ENCODE measurements at places on chromosomes 13 and 19.

DNA sequence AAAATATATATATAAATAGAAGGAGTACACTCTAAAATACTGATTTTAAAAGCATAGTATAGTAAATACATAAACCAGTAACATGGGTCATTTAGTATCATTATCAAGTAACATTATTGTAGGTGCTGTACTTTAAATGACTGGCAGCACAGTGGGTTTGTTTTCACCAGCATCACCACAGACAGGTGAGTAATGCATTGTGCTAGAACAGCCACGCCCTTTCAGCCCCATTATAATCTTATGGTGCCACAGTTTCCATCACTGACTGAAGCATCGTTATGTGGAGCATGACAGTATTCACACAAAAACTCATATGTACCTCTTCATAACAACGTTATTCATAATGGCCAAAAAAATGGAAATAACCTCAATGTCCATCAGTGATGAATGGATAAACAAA is 88.3 kb downstream of the DHRS12 start:
- no peak for DNase-seq

DNA sequence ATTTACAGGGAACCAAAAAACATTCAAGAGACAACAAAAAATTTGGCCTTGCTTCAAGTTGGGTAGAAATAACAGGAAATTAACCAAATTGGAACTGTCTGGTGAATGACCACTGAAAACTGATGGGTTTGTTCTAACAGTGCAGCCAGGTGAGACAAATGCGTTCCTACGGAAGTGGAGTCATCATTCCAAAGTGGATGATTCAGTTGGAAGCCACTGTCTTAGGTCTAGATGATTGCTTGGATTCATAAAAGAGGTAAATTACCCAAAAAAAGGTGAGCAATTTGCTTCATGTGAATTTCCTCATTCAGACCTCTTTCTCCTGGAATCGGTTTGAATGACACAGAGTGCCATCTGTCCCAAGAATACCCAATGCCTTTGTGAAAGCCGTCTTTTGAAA is 87.1 kb upstream of the IPO5 start:
- no peak for DNase-seq

- DNase-seq: peak; percentile 31
Measured at GRCh38 chr19:43820098-43820883, 6.8 kb upstream of the ZNF283 start.

DNA sequence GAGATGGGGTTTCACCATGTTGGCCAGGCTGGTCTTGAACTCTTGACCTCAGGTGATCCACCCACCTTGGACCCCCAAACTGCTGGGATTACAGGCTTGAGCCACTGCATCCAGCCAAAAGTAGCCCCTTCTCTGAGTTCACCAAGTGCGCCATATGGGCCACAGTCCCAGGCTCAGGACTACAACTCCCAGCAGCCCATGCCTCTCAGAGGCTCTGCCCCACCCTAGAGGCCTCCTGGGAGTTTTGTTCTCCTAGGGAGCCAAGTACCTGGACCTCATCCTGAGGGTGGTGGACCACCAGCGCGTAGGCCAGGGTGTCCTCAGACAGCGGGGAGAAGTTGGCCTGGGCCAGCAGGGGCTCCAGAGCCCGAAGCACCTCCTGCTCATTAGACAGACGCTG is 18.8 kb downstream of the TMEM143 start:
- DNase-seq: no peak

DNA sequence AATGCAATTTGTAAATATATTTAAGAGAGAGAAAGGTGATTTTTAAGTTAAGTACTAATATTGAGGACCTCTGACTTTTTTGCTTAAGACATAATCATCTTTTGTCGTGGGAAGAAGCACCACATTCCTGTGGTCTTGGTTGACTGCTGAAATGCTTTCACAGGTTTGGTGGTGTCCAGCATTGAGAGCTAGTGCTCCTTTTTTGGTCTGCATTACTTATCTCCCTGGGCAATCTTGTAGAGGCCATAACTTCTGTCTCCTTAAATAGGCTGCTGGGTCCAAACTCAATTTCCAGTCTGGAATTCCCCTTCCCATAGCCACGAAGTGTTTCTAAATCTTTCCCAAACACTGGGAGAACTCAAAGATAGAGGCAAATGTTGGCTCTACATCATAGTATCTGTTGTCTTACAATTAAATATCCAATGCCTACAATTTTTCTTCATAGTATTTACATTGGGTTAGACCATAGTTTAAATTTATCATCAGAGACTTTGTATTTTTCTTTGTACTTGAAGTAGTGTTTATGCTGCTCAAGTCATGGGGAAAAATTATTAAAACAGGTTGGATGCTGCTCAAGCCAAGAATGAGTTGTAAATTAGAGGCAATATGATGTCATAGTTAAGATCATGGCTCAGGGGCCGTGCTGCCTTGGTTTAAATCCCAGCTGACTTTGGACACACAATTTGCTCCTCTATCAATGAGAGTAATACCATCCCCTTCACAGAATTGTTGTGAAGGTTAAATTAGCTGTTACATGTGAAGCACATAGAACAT is 105.6 kb downstream of the POSTN start:
- DNase-seq: no peak

- no peak for DNase-seq
Measured at GRCh38 chr13:106736941-106737340, 169.0 kb upstream of the ARGLU1 start.

DNA sequence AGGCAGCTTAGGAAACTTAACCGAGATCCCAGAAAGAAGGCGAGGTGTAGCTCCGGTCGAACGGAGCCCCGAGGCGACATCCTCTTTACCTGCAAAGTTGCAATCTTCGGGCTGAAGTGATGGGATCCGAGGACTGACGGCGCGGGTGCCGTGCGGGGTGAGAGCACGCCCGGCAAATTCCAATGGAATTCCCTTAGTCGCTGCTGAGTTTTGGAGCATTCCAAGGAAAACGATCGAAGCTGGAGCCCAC is 141 bp downstream of the TRPC4 start:
- DNase-seq: no peak
